Stimulated activated CD8-positive, alpha-beta memory T cell treated with anti-CD3 and anti-CD28 coated beads, Interleukin-15, amount 100 ng/mL, for 4 hours (primary cell): ENCODE measurements at places on chromosomes 5 and 9.

DNA sequence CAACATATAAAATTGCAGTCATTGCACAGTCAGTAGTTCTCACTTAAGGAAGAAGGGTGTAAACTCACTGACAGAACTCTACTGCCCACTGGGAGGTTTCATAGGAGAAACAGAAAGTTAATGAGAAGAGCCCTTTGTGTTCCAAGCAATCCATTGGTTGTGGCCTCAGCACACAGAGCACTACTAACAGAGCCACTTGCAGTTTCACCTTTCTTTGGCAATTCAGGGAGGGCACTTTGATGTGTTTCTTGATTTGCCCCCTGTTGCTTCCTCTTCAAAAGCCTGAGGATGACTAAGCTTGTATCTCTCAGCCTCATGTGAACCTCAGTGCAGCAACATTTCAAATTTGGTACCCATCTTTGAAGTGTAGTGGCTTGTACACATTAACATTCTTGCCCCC, 409.4 kb downstream of the DMRTA1 start:
- no peak for DNase-seq

DNA sequence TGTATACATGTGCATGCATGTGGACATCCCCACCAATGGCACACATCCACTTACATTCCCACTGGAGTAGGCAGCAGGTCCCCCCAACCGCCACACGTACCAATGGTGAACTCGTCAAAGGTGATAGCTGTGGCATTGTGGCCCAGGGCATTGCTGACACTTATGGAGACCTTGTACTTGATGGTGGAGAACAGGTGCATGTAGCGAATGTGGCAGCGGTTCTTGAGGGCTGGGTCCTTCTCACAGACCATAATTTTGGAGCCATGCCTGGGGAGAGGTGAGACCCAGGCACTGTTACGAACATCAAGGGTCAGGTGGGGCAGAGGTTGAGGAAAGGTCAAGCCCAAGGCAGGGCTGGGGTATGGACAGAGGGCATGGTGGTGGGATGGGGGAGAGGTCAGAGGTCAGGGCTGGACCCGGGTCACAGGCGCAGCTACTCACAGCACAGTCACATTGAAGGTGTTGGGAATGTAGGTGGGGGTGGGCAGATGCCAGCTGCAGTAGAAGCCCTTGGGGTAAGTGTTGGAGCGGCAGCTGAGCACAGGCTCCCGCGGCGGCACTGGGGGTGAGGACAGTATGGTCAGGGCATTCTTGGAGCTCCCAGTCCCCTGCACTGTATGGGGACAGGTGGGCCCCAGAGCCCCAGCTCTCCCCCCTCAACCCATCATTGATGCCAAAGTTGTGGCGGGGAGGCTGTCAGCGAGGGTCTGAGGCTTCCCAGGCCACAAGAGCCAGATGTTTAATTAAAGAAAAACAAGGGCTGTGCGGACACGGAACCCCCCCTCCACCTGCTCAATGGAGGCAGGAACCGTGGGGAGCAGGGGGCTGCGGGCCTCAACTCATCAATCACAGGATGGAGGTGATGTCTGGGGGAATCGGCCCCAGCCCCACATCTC, 31.9 kb downstream of the CNTFR start:
- no peak for DNase-seq

DNA sequence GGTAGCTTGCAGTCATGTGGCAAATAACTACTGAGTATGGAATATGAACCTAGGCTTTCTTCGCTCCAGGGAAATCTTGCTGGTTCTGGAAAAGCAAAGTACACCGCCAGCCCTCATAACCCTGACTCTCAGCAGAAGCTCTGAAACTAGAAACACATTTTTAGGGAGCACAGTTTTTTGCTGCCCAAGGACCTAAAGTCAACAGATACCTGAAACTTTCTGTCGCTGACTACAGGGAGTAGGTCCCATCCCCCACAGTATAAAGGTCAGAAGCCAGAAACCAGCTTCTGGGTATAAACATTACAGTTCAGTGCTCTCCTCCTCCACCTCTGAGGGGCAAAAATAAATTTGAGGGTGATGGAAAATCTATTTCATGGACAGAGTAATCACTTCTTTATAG, 3.0 kb downstream of the ATOX1 start:
- DNase-seq = no peak

- DNase-seq = no peak
These were observed 9.6 kb upstream of the SSBP2 start for GRCh38 chr5:81760521-81760920.

GRCh38 chr9:37775216-37775919, 9.5 kb downstream of the EXOSC3 start:
- DNase-seq = no peak

GRCh38 chr9:135304886-135305285, 174.7 kb upstream of the PPP1R26 start:
- no peak for DNase-seq

GRCh38 chr9:95336281-95336680, 18.8 kb upstream of the FANCC start:
- no peak for DNase-seq

- DNase-seq = no peak
These were observed 208.0 kb downstream of the PAPPA start for GRCh38 chr9:116361547-116361946.

GRCh38 chr9:95035846-95036245, 281.7 kb downstream of the FANCC start:
- no peak for DNase-seq

DNA sequence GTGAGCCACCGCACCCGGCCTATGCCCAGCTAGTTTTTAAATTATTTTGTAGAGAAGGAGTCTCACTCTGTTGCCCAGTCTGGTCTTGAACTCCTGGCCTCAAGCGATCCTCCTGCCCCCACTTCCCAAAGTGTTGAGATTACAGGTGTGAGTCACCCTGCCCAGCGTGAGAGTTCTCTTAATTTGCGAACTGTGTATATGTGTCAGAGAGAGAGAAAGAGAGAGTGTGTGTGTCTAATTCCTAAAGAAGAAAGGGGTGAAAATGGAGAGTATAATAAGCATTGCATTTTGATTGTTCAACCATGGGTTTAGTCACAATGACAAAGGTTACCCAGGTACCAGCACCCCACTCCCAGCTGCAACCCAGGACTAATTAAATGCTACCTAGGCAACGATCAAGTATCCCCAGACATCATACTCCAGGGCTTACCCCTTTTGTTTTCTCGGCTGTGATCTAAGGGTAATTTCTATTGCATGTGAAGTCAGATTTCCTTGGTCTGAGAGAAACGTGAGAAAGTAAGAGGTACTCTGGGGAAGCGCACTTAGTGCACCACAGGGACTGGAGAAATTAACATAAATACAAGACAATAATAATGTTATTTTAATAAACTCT, 16.6 kb downstream of the MAP1B start:
- DNase-seq = no peak

DNA sequence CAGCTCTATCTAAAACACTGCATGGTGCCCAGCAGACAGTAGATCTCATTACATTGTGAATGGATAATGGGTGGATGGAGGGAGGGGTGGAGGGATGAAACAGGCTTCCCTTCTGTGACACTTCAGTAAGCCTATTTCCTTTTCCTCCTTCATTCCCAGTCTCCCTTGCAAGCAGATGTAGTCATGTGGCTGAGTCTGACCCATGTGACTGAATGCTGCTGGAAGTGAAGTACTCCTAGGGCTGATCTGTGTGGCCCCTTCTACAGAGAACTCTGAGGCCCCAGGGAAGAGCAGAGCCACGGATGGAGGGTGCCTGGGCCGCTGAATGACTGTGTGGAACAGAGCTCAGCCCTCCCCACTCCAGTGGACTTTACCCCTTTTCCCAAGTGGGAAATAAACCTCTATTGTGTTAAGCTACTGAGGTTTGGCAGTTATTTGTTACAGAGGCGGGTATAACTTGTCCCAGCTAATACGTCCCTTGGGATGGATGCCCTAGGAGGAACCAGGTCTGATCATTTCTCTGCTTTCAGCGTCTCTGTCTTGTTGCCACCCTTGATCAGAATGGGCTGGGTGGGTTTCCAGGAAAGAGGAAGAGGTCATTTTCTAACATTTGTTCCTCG, 176.1 kb upstream of the MVB12B start:
- DNase-seq = no peak

- DNase-seq = no peak
These were observed 12.0 kb downstream of the CTNNAL1 start for GRCh38 chr9:109001275-109001676.

DNA sequence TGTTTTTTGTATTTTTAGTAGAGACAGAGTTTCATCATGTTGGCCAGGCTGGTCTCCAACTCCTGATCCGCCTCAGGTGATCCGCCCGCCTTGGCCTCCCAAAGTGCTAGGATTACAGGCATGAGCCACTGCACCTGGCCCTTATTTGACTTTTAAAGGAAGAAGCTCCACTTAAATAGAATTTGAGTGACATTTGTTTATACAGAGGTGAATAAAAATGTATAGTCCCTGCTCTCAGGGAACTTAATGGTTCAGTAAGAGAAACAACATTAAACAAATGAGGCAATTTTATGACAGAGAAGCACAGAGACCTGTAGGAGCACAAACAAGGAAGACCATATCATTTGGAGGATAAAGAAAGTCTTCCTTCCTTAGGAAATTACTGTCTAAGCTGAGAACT, 65.7 kb downstream of the C9orf152 start:
- no peak for DNase-seq

DNA sequence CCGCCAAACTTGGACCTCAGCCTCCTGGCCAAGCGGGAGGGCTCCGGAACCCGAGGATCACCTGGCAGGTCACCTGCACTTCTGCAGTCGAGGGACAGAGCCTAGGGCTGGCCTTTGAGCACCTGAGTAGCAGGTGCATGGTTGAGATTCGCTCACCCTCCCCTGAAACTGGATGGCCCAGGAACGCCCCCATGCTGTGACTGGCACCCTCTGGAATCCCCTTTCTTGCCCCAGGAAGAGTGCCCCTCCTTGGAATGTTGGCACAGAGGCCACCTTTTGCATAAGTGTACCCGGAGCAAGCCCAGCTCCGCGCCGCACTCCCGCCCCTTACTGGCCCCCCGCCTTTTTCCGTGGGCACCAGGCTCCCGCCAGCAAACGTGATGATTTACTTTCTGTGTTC, 112.5 kb upstream of the IER5L start:
- DNase-seq = no peak

GRCh38 chr9:131270171-131271015, 5.9 kb downstream of the FAM78A start:
- no peak for DNase-seq

GRCh38 chr5:125870256-125870655, 553.0 kb upstream of the GRAMD2B start:
- DNase-seq = no peak

GRCh38 chr5:38660194-38660668, 103.8 kb upstream of the LIFR start:
- no peak for DNase-seq

DNA sequence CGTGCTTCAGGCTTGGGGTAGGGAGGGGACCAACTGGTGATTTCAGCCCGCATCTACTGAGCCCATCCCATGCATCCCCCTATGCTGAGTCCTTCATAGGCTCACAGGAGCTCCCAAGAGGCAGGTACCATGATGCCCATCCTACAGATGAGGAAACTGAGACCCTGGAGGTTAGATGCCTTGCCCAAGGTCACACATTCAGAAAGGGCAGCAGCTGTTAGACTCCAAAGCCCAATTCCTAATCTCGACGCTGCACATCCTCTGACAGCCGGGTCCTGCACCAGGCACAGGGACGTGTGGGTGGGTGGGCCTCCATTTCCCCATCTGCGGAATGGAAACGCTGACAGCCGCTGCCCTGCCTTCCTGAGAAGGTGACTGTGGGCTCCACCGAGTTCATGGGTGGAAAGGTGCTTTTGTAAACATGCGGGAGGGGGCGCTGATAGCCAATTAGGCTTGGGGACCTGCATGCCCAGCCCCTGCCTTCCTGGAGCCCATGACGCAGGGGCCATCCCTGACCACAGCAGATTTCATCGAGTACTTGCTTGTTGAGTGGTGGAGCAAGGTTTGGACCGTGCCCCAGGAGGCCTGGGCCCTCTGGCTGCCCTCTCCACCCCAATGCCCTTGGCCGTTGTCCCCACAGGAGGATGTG, 2.2 kb downstream of the DNM1 start:
- DNase-seq = no peak

DNA sequence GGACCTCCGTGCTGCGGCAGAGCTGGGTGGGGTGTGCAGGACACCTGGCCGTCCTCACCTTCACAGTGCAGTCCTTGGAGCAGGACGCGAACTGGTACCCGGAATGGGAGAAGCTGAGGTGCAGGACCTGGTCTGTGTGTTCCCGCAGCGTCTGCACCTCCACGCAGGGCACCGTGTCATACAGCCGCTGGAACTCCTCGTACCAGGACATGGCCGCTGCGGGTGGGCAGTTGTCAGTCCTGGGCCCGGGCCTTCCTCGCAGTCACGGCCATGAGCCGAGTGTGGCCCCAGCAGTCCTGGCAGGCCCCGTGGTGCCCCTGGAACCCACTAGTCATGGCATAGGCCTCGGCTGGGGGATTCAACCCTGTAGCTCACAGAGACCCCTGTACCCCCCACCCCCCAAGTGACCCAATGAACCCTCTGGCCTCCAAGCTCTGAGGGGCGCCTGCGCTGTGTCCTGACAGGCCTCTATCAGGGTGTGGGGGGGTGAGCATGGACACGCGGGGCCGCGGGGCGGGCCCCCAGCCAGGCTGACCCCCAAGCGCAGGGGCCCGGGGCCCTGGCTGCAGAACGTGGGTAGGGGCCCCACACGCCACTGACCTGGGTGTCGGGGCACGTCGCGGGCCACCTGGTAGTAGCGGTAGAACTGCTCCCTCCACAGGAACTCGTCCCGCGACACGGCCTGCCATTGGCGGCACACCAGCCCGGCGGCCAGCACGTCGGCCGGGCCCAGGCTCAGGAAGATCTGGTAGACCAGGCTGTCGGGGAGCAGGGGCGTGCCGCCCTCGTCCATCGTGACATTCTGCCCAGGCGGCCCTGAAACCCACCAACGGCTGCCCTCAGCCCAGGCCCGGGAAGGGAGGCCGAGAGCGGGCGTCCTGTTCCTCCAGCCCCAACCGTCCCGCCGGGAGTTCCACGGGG, 987 bp downstream of the FBXW5 start:
- no peak for DNase-seq

DNA sequence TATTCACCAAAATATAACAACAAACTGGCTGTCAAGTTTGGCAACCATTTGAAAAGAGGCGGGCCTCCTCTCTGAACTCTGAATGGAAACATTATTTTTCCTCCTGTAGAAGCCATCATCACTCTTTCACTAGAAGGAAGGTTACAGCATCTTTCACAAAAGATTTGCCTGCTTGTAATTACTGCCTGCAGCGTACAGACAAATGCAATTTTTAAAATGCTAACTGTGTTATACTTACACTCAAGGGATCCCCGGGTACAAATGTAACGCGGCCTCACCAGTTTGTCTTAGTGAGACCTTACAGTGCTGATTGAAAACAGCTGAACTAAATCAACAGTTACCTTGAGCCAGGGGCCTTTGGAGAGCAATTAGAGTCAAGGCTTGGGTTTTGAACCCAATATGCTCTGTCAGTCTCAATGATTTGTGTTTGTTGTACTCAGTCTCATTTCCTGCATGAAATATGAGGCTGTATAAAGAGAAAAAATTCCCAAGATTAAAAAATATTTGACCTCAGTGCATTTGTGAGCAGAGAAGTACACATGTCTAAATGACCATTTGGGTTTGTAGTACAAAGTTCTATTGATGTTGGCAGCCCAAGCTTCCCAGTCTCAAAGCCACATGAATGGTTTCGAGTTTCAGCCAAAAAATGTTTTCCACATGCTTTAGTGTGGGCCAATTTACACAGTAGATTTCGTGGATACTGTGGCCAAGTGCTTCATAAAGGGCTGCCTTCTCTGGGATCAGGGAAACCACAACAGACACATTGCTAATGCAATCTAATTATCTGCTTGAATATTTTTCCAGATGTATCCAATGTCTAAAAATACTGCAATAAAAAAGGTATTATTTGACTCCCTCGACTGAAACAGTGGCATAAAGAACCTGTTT, 500.0 kb downstream of the SPATA31D1 start:
- no peak for DNase-seq

- DNase-seq = no peak
These were observed 145.8 kb downstream of the TMC1 start for GRCh38 chr9:72667181-72667580.
